ENCODE measurements at places on chromosomes 2 and 18.

- no peak for DNase-seq
These were observed 286.3 kb downstream of the PIEZO2 start for GRCh38 chr18:10863026-10863425.

GRCh38 chr2:207434899-207435465 lies 94.8 kb upstream of the CREB1 start:
- no peak for DNase-seq

- DNase-seq, result no peak
These were observed 40.6 kb downstream of the XRCC5 start for GRCh38 chr2:216149741-216150140.

- DNase-seq, result peak; percentile 58
These were observed 4.0 kb upstream of the WNT10A start for GRCh38 chr2:218876562-218877219.

- no peak for DNase-seq
These were observed 12.6 kb upstream of the ATRAID start for GRCh38 chr2:27199241-27199640.

DNA sequence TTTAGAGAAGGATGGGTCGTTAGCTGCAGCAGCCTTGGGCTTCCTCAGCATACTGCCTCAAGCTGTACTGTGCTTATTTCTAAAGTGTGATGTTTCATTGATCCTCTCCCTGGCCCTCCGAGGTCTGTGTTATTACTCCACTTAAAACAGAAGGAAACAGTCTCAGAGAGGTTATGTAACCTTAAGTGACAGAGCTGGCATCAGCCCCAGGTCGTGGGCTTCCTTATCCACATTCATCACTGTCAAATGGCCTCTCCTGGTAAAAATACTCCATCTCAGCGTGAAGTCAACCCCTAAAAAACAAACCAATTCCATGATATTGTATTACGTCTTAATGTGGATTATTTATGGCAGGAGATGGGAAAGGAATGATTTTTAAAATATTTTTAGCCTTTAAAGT lies 153.3 kb upstream of the NOSTRIN start:
- DNase-seq, result no peak

- DNase-seq, result no peak
These were observed 239.0 kb upstream of the FIGN start for GRCh38 chr2:163974766-163975165.

DNA sequence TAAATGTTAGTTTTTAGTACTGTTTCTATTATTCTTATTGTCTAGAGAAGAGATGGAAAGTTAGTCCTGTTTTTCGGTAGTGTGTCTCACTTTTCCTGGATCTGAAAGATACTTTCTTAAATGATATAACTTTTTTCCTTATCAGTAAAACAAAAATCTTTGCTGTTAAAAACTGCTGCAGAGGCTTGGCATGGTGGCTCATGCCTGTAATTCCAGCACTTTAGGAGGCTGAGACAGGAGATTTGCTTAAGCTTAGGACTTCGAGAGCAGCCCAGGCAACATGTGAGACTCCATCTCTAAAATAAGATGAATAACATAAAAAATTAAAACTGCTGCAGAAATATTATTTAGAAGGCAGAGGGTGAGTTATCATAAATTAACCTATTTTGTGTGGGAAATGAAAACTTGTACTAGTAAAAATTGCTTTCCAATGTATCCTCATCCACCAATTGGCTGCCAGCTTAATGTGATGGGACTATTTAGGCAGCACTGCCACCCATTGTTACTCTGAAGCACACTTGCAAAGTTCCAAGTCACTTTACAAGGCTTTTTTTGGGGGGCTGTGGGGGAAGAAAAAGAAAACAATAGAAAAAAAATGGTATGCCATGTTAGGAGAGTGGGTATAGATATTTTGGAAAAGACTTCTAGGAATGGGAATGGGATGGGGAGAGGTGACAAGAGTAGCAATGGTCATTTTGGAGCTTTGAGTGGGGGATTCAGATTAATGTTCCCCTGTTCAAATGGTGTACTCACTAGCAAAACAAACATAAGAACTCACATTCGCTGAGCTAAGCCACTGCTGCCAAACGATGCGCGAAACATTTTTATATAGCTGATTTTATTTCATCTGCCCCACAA lies 62.7 kb downstream of the MEIS1 start:
- DNase-seq, result no peak

DNA sequence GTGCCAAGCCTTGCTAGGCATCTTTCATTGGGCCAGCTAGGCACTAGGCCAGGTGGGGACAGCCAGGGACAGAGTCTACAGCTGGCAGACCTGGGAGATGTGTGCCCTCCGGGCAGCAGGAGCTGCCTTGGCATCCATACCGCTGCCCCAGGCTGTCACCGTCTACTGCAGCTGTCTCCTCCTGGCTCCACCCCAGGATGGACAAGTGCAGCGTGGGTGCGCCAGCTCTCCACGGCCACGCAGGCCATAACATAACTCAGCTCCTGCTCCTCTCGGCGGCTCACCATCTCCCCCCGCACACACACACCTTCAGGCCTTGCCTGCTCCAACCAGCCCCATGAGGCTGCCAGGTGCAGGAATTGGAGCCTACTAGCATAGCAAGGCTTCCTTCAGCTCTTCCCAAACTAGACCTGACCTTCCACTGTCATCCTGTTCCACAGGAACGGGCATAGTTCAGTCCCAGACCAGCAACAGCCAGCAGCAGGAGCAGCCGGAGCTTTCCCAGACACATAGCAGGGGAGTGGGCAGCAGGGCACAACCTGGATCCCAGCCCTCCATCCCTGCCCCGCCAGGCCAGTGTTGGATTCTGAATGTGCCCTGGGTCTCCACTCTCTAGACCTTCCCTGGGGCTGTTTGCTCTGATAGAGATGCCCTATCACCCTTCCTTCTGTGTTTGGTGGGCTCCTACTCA lies 2.5 kb upstream of the ADRA2B start:
- no peak for DNase-seq

- no peak for DNase-seq
These were observed 212.4 kb upstream of the STK17B start for GRCh38 chr2:196383799-196384198.

DNA sequence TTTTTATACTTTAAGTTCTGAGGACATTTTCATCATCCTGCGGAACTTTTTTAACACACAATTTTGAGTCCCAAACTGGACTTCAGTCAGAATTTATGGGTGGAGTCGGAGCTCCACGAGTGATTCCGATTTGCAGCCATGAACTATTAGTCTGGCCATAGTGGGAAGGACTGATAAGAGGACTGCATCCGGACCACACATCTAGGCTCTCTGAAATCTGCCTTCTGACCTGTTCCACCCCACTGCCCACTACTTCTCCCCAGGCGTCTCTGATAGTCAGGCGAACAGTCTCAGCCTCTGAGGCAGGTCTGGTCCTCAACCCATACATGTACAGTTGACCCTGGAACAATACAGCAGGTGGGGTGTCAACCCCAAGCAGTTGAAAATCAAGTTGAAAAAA lies 5.2 kb downstream of the MRPL35 start:
- no peak for DNase-seq

GRCh38 chr2:128808462-128809258 lies 490.0 kb upstream of the HS6ST1 start:
- DNase-seq, result no peak

- no peak for DNase-seq
These were observed 111.5 kb upstream of the LDLRAD4 start for GRCh38 chr18:13107074-13107473.

All from RPMI8226 (cell line).